ENCODE measurements at places on chromosomes 11 and 22. TPM values are rescaled to one million over a fixed set of nuclear protein-coding genes. Genes with fewer than 3 reads are reported as not detected.

GRCh38 chr11:85679576-85679975 is 6.4 kb downstream of the CCDC89 start:
- H3K27me3 ChIP-seq = no peaks in the 10 kb centered on the region
- no peaks in the 10 kb centered on the region for H3K36me3 ChIP-seq
- no peak overlapping the region for H3K27ac ChIP-seq
- no peak for DNase-seq

DNA sequence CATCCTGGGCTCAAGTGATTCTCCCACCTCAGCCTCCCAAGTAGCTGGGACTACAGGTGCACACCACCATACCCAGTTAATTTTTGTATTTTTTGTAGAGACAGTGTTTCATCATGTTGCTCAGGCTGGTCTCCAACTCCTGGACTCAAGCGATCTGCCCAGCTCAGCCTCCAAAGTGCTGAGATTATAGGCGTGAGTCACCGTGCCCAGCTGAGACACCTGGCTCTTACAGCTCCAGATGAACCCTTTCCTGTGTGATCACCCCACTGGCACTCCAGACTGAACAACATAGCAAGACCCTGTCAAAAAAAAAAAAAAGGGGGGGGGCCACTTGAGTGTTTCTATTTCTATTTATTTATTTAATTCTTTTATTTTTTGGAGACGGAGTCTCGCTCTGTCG is 1.0 kb upstream of the ADSL start:
- peaks cover 20% of the 10 kb centered on the region for H3K36me3 ChIP-seq
- DNase-seq = peak; percentile 63
- no peaks in the 10 kb centered on the region for H3K27me3 ChIP-seq
- peak overlapping the region; percentile 97 for H3K27ac ChIP-seq
- peak overlapping the region; percentile 92 for H3K4me3 ChIP-seq

The BTBD18 gene
- not detected for total RNA-seq

GRCh38 chr11:119324189-119324588 is 7.3 kb upstream of the MCAM start:
- H3K36me3 ChIP-seq = no peaks in the 10 kb centered on the region
- H3K4me3 ChIP-seq = no peak overlapping the region
- H3K27me3 ChIP-seq = no peaks in the 10 kb centered on the region
- peaks cover 4% of the 10 kb centered on the region for H3K4me1 ChIP-seq
- H3K27ac ChIP-seq = no peak overlapping the region

The SOX6 gene
- total RNA-seq = 47.6 TPM

DNA sequence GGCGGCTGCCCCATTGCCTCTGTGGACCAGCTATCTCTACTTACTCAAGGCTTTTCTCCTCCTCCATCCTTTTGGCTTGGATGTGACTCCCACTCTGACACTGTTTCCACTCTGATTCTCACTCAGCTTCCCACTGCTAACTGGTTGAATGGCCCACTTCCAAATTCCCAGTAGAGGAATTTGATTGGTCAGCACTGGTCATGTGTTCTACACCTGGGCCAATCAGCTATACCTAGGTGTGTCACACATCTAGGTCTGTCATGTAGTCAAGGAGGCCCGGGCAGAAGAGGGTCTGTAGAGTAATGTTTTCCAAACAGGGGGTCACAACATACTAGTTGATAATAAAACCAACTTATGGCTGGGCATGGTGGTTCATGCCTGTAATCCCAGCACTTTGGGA is 53.3 kb downstream of the TPBGL start:
- no peak overlapping the region for H3K27ac ChIP-seq
- H3K4me1 ChIP-seq = no peaks in the 10 kb centered on the region
- H3K4me3 ChIP-seq = no peak overlapping the region

DNA sequence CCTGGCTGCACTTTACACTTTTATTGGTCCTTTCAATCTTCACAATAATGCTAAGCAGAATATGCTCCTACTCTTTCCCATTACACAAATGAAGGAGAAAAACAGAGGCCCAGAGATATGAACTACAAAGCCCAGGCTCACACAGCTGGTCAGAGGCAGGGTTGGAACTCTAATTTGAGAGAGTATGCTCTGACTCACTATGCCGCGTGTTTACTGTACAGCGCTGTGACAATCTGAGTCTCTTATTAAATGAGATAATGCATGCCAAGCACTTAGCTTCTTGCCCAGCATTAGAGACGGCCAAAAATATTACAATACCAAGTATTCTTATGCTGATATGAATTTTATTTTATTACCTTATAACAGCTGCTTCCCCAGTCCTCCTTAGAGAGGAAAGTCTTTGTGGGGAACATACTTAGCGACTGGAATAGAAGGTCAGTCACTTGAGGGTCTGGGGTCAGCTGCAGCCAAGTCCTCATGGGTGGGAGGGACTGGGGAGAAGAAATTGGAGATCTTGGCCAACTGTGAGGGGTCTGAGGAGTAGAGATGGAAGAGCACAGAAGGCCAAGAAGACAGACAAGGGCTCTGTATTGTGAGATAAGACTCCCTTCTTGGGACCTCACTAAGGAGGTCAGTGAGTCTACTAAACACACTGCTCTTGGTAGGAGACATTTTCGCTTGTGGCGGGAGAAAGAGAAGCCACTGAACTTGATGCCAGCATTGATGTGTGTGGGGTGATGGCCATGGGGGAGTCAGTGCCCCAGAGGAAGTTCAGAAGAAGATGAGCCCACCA is 150.8 kb upstream of the TIMP3 start:
- H3K4me1 ChIP-seq = no peaks in the 10 kb centered on the region
- no peak for DNase-seq
- no peaks in the 10 kb centered on the region for H3K36me3 ChIP-seq

The ANO1 gene
- total RNA-seq = 11.3 TPM

GRCh38 chr11:105774899-105775298 is 165.0 kb downstream of the GRIA4 start:
- no peak overlapping the region for H3K27ac ChIP-seq
- no peak overlapping the region for H3K4me3 ChIP-seq
- no peak for DNase-seq
- no peaks in the 10 kb centered on the region for H3K4me1 ChIP-seq

GRCh38 chr11:10628508-10629236 is 60.2 kb upstream of the LYVE1 start:
- no peak overlapping the region for H3K27ac ChIP-seq
- no peak for DNase-seq
- H3K36me3 ChIP-seq = no peaks in the 10 kb centered on the region
- H3K27me3 ChIP-seq = no peaks in the 10 kb centered on the region
- no peak overlapping the region for H3K4me3 ChIP-seq

- peak overlapping the region; percentile 71 for H3K27ac ChIP-seq
- DNase-seq = peak; percentile 59
- no peaks in the 10 kb centered on the region for H3K27me3 ChIP-seq
- no peak overlapping the region for H3K4me3 ChIP-seq
- H3K4me1 ChIP-seq = no peaks in the 10 kb centered on the region
- no peaks in the 10 kb centered on the region for H3K36me3 ChIP-seq
Observed at GRCh38 chr22:24976442-24977218, 24.1 kb downstream of the KIAA1671 start.

The NNMT gene
- total RNA-seq = 457 TPM

DNA sequence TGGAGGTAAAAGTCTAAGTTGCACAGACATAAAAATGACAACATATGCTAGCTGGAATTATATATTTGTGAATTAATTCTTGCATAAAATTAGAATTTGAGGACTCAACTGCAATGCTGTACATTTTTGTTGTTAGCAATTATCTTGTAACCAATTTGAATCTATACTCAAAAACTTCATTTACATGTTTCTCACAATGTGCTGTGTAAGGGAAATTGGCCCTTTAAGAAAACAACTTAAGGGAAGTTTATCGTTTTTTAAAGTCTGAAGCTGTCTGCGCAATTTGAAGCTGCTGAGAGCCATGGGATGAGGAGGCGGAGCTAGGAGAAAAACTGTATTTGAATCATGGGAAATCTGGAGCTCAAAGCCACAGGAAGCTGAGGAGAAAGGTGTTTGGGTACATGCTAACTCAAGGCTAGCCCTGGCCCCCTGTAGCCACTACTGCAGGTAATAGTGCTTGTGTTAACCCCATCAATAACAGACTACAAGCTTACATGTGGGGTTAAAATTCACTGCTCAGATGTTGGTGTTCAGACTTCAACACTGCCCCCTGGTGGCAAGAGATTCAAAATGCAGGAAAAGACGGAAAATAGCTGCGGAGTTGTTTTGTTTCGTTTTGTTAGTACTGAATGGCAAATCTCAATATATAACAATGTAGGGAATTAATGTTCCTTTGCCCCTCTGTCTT is 126.1 kb downstream of the BRD1 start:
- no peaks in the 10 kb centered on the region for H3K4me1 ChIP-seq
- DNase-seq = no peak
- H3K4me3 ChIP-seq = no peak overlapping the region
- H3K27ac ChIP-seq = no peak overlapping the region

- H3K36me3 ChIP-seq = no peaks in the 10 kb centered on the region
- no peaks in the 10 kb centered on the region for H3K27me3 ChIP-seq
- no peak for DNase-seq
- no peak overlapping the region for H3K27ac ChIP-seq
- H3K4me1 ChIP-seq = no peaks in the 10 kb centered on the region
- no peak overlapping the region for H3K4me3 ChIP-seq
Observed at GRCh38 chr11:123544631-123545375, 109.6 kb downstream of the SCN3B start.

DNA sequence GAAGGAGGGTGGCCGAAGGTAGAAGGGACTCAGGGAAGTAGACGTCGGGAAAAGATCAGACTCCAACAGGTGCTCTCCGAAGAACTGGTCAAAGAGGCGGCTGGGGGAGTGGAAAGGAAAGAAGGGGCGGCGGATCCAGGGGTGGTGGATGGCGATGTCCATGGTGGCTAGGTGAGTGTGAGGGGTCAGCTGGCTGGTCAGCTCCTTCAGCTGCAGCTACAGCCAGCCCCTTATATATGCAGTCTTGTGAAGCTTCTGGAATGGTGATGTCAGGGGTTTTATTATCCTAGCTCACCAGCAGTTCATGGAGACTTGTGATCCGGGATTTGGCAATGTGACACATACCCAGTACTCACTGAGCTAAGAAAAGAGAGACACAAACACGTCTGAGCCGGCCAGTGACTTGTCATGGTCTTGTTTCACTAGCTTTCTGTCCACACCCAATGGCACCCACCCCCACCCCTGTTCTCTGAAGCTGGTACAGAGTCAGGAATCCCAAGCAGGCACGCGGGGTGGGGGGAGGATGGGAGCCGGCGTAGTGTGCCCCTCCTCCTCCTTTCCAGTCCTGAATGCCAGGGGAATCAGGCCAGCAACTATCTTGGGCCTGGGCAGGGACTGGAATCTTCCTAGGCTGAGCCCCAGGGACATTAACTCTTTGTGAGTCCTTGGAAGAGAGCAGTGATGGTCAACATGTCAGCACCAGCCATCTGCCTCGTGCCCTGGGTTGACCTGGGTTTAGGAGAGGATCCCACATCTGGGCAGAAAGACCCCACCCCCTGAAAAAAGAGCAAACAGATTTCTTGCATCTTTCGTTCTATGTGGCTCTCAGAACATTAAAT is at the start of gene CRYAB:
Gene CRYAB, minus strand, starts transcription at position 208 of the 839 bp plus-strand sequence. Its CDS starts 46 bp downstream, at position 162.
- H3K36me3 ChIP-seq = no peaks in the 10 kb centered on the region
- peak within 1 kb of the TSS; percentile 82 for H3K4me3 ChIP-seq
- peaks cover 17% of the 10 kb centered on the region for H3K4me1 ChIP-seq
- H3K27me3 ChIP-seq = no peaks in the 10 kb centered on the region

GRCh38 chr22:38873469-38874411 is 1.7 kb upstream of the CBX6 start:
- peaks cover 18% of the 10 kb centered on the region for H3K4me1 ChIP-seq
- no peaks in the 10 kb centered on the region for H3K27me3 ChIP-seq

GRCh38 chr11:5593146-5593545 is 3.3 kb upstream of the TRIM6 start:
- DNase-seq = no peak
- H3K27me3 ChIP-seq = no peaks in the 10 kb centered on the region
- H3K27ac ChIP-seq = no peak overlapping the region
- H3K4me1 ChIP-seq = no peaks in the 10 kb centered on the region

DNA sequence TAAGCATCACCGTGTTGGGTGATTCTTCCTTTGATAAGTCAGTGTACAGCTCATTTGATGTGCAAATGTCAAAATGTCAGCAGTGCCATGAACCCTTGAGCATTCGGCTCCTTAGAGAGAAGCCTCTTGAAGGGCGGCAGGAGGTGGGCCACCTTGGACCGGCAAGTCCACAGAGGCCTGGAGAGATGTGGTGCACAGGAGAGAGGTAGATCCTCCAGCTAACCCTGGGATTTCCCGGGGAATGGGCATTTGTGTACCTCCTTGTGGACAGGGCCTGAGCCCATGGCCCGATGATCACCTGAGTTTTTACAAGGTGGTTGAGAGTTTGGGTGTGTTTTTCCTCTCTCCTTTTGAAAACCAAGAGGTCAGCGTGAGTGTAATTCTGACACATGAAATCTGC is 133.2 kb upstream of the RCN1 start:
- H3K27ac ChIP-seq = no peak overlapping the region
- no peak for DNase-seq
- H3K4me1 ChIP-seq = no peaks in the 10 kb centered on the region
- H3K27me3 ChIP-seq = no peaks in the 10 kb centered on the region

The FERMT3 gene
- total RNA-seq = 9.5 TPM
